ENCODE measurements at places on chromosomes 3 and 15.
A peak's percentile ranks its signal among the peaks of the same experiment; 100 is the strongest.

DNA sequence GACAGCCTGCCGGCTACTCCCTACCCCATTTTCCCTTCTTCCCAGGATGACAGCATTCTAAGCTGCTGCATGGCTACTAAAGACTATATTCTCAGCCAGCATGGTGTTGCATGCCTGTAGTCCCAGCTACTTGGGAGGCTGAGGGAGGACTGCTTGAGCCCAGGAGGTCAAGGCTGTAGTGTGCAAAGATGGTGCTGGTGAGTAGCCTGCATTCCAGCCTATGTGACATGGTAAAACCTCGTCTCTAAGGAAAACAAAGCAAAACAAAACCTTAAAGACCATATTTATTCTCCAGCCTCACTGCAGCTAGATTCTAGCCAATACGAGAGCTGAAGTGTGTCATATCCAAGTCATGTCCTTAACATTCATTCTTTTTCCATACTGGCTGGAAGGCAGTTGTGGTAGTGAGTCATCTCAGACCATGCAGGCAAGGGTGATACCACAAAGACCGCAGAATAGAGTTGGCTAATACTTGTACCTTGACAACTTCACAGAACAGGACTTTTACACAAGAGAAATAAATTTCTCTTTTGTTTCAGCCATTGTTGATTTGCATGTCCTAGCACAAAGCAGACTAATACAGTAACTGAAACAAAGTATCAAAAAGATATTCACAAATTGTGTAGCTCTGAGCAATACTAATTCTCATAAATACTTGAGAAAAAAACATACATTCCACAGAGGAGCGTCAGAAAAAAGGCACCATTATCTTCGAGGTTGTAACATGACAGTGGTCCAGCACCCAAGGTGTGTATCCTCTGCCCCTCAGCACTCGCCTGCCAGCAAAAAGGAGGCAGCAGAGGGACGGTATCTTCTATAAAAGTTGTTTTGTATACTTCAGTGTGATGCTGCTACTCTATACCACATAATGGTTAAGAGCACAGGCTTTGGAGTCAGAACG lies 14.8 kb downstream of the PBRM1 start:
- no peak for DNase-seq

- no peak for DNase-seq
Measured at GRCh38 chr3:146577662-146578061, 27.5 kb downstream of the PLSCR5 start.

- DNase-seq = no peak
Measured at GRCh38 chr15:31335989-31336592, 9.5 kb downstream of the KLF13 start.

DNA sequence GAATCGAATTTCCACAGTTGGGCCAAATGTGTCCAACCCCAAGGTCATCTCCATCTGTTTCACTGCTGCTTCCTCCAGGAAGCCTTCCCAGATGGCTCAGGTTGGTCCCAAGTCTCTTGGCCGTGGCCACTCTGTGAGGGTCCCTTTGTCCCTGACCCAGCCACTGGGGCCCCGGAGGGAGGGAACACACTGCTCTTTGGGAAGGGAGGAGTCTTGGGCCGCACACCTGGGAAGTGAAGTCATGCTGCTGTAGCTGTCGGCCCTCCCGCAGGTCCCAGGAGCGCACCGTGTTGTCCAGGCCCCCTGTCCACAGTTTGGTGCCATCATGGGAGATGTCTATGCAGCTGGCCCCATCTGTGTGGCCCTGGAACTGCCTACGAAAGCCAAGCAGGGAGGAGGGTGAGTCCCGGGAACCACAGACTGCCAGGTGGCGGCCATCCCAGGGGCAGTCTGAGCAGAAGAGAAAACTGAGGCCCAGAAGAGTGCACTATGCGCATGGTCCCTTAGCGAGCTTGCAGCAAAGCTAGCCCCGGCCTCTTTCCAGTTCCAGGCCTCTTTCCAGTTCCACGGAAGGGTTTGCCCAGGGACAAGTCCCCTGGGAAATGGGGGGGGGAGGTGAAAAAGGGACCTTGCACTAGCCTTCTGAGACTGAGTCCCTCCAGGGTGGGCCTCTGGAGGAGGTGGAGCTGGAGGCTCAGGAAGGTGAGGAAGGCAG lies 44.6 kb downstream of the TLE3 start:
- no peak for DNase-seq

DNA sequence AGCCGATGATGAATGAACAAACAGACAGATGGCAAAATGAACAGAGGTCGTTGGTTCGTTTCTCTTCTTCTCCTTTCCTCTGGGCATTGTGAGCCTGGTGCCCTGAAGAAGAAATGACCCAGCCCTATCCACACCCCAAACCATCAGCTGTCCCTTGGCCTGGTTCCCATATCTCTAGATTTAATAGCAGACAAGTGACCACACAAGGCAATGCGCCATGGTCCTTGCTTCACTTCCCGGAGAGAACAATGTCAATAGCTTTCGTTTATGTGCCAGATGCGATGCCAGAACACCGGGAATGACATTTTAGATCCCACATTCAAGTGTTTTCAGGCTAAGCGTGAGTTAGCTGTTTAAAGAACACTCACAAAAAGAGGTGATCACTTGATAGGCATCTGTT lies 17.7 kb downstream of the POC1A start:
- no peak for DNase-seq

DNA sequence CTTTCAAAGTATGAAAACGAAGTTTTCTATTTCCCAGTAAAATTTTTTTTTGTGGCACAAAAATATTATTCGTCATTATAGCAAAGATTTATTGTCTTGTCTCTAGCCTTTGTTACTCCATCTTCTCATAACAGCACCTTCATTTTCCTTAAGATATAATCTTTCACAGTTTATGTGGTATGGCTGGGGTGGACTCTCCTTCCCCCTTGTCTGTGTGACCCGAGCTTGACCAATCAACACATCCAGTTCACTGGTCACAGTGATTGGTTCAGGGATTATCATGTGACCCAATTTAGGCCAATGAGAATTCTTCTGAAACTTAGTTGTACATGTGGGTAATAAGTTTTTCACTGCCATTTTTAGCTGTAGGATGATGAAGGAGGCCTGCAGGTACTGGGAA lies 71.2 kb upstream of the DCBLD2 start:
- DNase-seq = no peak

DNA sequence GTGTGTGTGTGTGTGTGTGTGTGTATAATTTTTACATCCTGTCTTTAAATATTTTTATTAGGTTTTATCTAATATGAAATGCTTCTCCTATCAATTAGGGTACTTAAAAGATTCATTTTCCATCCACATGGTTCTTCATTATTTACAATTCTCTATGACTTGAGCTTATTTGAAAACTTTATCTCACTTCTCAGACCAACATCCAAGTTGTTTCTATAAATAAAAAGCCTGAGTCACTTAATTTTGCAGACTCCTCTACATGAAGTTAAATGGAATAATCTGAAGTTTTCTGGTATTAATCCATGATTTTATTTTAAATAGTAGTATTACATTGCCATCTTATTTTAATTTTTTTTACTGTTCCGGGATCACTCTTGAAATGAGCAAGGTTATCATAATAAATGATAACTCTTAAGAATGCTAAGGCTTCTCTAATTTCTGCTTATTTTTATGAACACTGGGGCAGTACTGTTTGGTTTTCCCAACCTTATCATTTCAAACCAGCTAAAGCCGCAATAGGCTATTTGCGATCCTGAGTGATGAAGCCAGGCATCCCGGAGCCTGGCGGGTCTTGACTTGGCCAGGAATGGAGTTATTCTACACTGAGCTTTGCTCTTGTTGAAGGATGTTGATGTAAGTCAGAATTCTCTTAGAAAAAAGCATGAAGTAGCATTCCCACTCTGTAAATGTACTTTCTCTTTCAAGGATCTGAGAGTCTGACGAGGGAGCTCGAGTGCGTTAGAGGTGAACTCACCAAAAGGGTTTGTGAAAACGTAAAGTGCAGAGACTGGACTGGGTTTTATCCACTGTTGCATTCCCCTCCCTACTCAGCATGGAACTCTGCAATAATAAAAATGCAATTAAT lies 220.2 kb upstream of the LRTM1 start:
- no peak for DNase-seq

DNA sequence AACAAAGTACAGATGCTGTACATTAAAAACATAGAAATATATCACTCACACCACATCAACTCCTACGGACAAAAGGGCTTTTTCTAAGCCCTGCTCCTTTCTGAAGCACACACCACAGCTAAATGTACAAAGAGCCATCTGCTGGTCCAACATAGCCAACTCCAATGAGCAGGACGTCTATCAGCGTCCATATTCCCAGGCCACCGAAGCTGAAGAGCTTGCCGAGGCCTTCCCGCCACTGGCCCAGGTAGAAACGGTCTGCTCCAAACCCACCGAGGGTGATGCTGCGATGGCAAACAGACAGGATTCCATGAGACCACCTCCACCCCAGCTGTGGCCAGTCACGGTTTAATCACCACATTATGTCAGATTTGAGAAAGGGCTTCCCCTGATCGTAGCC lies 9.8 kb downstream of the TM2D3 start:
- no peak for DNase-seq

- no peak for DNase-seq
Measured at GRCh38 chr3:9732080-9732739, 675 bp downstream of the BRPF1 start.

DNA sequence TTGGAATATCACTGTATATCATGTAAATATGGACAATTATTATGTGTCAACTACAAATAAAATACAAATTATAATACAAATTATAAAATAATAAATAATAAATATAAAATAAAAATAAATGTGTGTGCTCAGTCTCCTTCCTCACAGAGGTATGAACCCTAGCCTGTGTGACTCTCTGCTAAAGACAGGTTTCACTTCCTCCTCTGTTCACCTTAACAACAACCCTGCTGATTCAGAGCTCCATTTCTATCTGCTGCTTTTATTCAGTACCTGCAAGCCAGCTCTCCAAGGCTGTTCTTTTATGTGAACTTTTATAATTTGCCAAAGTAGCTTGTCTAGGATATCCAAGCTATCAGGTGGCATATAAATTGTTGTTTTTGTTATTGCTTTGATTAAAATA lies 610.7 kb upstream of the GRM7 start:
- no peak for DNase-seq

DNA sequence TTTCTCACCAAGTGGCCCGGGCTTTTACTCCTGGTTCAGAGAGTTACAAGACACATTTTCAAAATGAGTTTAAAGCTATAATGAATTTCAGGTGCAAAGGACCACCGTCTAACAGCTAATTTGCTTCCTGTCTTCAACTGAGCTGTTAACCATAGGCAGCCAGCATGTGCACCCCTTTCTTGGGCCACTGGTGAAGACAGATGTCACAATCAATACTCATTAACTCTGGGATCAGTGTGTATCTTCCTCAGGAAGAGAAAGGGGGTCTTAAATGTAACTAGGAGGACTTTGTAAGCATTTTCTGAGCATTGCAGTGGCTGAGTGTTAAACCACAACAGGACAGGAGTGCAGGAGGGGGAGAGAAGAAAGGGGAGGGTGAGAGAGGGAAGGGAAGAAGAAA lies 750.7 kb upstream of the CFAP20DC start:
- no peak for DNase-seq

GRCh38 chr15:29098652-29099051 lies 171.0 kb downstream of the NSMCE3 start:
- no peak for DNase-seq

- no peak for DNase-seq
Measured at GRCh38 chr3:179071027-179071322, 634 bp downstream of the ZMAT3 start.

GRCh38 chr3:128068156-128068620 lies 16.0 kb downstream of the SEC61A1 start:
- DNase-seq = peak; percentile 50

- no peak for DNase-seq
Measured at GRCh38 chr3:46186471-46187340, 21.4 kb downstream of the CCR1 start.

DNA sequence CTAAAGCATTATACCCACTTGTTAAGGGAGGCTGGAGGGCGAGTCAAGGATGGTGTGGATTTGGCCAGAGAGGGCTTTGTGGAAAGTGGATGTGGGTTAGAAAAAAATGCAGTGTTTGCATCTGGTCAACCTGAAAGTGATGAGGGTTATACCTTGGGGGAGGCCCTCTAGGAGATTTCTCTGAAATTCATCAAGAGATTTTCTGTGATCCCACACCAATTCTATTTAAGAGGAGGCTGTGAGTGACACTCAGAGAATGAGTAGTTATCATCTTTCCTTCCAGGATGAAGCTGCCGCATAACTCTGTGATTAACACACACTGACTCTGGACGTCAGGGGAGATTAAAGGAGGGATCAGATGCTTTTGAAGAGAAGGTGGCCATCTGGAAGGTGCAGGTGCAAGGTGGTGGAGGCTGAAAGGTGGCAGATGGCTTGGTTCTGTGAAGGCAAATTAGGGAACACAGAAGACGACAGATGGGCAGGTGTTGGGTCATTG lies 54.8 kb downstream of the ANAPC13 start:
- no peak for DNase-seq

DNA sequence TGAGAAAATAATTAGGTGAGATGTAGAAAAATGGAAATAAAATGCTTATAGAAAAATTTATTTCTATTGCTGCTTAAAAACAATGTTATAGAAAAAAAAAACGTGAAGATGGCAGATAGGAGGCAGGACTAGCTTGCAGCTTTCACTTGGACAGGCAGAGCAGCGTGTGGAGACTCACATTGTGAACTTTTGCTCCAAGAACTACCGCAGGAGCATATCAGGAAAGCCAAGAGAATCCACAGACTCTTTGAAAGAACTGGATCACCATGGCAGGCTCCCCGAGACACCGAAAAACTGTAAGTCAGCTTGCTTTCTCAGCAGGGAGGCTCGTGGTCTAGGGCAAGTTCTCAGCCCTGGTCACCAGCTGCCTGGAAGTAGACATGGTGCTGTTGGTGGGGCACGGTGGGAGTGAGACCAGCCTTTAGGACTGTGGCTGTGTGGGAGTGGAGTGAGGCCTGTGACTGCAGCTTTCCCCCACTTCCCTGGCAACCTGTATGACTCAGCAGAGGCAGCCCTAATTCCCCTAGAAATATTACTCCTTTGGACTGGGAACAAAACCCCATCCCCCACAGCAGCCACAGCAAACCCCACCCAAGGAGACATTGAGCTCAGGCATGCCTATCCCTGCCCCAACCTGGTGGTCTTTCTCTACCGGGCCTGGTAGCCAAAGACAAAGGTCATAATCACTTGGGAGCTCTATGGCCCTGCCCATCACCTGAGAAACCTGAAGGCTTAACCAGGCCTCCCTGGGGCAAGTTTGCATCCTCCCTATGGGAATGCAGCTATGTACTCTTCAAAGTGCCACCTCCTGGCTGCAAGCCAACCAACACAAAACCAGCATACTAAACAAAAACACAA lies 22.8 kb downstream of the STRIT1 start:
- no peak for DNase-seq

All from neuronal stem cell (in vitro differentiated cells).